Upper lobe of right lung (tissue), 1 donor: ENCODE measurements at places on chromosomes 5 and 9. TPM values are rescaled to one million over a fixed set of nuclear protein-coding genes. Genes with fewer than 3 reads are reported as not detected.

DNA sequence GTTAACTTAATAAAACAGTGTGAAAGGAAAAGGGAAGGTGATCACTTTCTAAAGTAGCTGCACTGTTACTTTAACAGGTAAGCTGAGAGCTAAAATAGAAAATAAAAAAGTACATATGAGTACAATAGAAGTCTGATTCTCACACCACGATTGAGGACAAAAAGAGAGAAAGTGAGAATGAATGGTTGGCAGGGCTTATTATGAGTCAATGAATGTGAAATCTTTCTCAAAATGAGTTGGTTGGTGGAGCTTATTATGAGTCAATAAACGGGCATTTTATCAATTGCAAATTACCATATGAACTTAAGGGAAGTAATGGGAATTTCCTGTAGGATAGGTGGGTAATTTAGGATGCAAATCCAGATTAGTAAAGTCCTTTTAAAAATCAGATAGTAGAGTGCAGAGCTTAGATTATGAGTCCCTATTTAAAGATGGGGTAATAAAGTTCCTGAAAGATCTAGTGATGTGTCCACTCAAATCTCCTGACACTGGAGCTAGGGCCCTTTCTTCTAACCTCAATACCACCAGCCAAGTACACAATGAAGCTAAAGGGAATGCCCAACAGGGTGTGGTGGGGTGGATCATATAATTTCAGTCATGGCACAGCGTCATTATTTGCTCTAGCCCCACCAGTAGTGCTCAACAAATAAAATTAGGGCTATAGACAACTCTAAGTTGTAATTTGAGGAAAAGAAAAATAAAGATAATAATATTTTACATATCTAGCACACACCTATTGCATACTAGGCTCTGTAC, 21.1 kb upstream of the TLR4 start:
- no peaks in the 10 kb centered on the region for H3K27me3 ChIP-seq
- no peaks in the 10 kb centered on the region for H3K4me1 ChIP-seq
- H3K36me3 ChIP-seq, result no peaks in the 10 kb centered on the region
- H3K4me3 ChIP-seq, result no peak overlapping the region
- H3K27ac ChIP-seq, result no peak overlapping the region

DNA sequence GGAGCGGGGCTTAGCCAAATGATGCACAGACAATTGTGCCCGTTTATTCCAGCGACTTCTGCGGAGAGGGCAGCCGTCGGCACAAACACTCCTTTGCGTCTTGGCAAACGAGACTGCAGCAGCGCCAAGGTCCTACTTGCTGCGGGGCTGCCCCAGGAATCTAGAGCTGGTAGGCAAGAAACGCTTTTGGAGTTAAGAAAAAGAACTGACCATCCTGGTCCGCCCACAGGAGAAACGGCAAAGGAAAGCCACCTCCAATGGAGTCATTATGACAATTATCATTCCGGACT, 2.3 kb downstream of the RXFP3 start:
- no peak overlapping the region for H3K27ac ChIP-seq
- H3K4me3 ChIP-seq, result no peak overlapping the region
- DNase-seq, result no peak
- H3K36me3 ChIP-seq, result no peaks in the 10 kb centered on the region
- peaks cover 10% of the 10 kb centered on the region for H3K4me1 ChIP-seq

The C5orf52 gene
- not detected for total RNA-seq

- DNase-seq, result no peak
- H3K27me3 ChIP-seq, result no peaks in the 10 kb centered on the region
- H3K4me1 ChIP-seq, result no peaks in the 10 kb centered on the region
- no peak overlapping the region for H3K4me3 ChIP-seq
- H3K27ac ChIP-seq, result no peak overlapping the region
These were observed 29.9 kb upstream of the DMRTA1 start for GRCh38 chr9:22416692-22417060.

DNA sequence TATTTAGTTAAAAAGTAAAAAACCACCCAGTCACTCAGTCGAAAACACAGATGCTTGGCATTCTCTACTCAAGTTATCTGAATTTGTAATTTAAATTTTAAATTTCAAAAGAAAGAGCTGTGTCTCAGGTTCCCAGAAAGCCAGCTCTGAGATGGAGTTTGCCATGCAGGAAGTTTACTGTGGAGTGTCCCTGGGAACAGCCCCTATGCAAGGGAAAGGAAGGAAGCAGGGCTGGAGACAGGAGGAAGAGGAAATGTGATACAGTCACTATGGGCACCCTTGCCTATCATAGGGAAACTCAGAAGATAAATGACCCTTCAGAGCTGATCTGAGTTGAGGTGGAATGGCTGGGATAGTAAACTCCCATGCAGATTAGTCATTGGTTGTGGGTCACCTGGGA, 408.8 kb upstream of the ACTBL2 start:
- no peak overlapping the region for H3K4me3 ChIP-seq
- H3K27ac ChIP-seq, result no peak overlapping the region
- H3K36me3 ChIP-seq, result no peaks in the 10 kb centered on the region
- H3K4me1 ChIP-seq, result peaks cover 5% of the 10 kb centered on the region

The HNRNPK gene
- 353 TPM for total RNA-seq

The BAAT gene
- 1.0 TPM for total RNA-seq

GRCh38 chr5:56684159-56684558, 131.2 kb upstream of the MAP3K1 start:
- no peaks in the 10 kb centered on the region for H3K27me3 ChIP-seq
- no peak overlapping the region for H3K27ac ChIP-seq
- no peak overlapping the region for H3K4me3 ChIP-seq
- DNase-seq, result no peak

- H3K4me1 ChIP-seq, result no peaks in the 10 kb centered on the region
- no peaks in the 10 kb centered on the region for H3K27me3 ChIP-seq
- H3K27ac ChIP-seq, result no peak overlapping the region
- H3K4me3 ChIP-seq, result no peak overlapping the region
- DNase-seq, result no peak
These were observed 282.6 kb downstream of the SPATA31D1 start for GRCh38 chr9:82271106-82271561.

The SLC34A1 gene
- not detected for total RNA-seq

DNA sequence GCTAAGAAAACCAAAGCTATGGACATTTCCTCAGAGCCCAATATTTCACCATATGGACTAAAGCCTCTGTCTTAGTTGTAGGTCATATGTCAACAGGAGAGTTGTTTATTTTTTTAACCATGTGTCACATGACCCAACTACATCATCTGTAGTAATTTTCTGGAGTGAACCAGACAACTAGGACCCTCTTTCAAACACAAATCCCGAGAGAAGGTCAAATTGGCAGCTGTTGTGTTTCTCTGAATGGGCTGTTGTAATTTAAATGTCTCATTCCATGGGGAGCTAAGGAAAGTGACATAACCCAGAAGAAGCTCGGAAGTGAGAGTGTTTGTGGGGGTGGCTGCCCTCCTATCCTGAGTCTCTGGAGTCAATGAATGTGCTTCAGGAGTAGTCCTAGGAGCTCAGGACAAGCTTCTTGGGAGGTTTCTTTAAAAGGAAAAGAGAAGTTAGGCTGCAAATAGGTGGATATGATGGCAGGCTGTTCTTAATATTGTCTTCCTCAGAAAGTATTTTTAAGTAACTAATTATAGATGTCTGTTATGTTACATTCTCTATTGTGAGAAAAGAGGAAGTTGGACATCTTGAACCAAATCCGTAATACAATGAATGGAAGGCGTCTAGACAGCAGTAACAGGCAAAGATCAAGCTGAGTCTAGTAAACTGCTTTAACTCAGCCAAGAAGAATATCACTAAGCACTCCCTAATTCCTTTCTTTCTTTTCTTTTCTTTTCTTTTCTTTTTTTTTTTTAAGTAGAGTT, 50.1 kb downstream of the TMEM167A start:
- H3K36me3 ChIP-seq, result no peaks in the 10 kb centered on the region
- no peak overlapping the region for H3K4me3 ChIP-seq
- DNase-seq, result no peak
- no peaks in the 10 kb centered on the region for H3K4me1 ChIP-seq
- no peaks in the 10 kb centered on the region for H3K27me3 ChIP-seq
- no peak overlapping the region for H3K27ac ChIP-seq

The KCNV2 gene
- not detected for total RNA-seq

DNA sequence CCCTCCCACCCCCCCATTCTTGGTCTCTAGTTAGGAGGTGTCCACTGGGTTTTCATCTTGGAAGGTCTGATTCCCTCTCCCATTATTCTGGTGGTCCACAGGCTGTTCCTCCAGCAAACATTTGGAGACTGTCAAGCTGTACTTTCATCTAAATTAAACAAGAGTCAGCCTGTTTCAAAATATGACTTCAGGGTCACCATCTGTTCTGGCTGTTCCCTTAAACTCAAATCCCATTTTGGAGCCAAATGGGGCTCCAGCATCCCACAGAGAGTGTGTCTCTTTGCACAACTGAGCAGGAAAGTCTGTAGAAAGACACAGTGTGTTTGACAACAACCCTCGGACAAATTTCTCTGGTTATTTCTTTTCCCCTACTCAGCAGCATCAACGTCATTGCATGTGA, 20.5 kb downstream of the COL15A1 start:
- H3K4me3 ChIP-seq, result no peak overlapping the region
- H3K27ac ChIP-seq, result peak overlapping the region; percentile 11
- H3K36me3 ChIP-seq, result no peaks in the 10 kb centered on the region
- no peaks in the 10 kb centered on the region for H3K27me3 ChIP-seq
- DNase-seq, result no peak
- peaks cover 9% of the 10 kb centered on the region for H3K4me1 ChIP-seq

The MYMK gene
- not detected for total RNA-seq

GRCh38 chr9:129285382-129285781, 107.3 kb upstream of the IER5L start:
- no peak overlapping the region for H3K27ac ChIP-seq
- DNase-seq, result peak; percentile 10
- H3K4me3 ChIP-seq, result no peak overlapping the region
- no peaks in the 10 kb centered on the region for H3K27me3 ChIP-seq
- H3K4me1 ChIP-seq, result peaks cover 14% of the 10 kb centered on the region

DNA sequence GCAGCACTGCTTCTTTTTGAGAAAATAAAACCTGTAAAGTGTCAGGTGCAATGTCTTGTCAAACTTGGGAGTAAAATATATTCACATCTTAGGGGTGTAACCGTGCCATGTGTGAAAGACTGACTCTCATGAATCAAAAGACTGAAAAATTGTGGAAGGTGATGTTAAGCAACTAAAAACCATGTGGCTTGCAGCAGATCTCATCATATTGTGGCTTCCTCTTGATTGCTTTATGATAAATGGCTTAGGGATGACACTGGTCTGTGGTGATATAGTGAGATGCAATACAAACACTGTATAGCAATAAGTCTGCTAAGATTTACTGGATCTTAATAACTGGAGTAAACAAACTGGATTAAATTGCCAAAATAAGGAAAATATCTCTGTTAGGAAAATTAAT, 321.6 kb downstream of the EDIL3 start:
- no peaks in the 10 kb centered on the region for H3K27me3 ChIP-seq
- H3K4me3 ChIP-seq, result no peak overlapping the region
- no peak overlapping the region for H3K27ac ChIP-seq
- DNase-seq, result no peak

The GFPT2 gene
- 20.4 TPM for total RNA-seq

The ARHGEF39 gene
- total RNA-seq, result 0.38 TPM

DNA sequence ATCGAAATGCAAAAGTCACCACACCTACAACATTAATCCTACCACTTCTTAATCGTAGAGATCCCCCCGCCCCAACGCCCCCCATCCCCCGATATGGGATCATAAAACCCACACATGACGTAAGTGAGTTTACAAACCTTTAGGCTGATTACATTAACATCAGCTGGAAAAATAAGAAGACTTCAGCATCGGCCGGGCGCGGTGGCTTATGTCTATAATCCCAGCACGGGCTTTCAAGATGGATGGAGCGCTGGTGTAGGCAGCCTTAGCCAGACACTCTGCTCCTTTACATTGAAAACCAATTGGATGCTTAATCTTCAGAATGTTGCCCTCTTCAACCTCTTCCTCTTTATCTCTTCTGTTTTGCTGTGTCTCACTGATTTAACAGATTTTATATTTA, 1376.0 kb downstream of the MAT2B start:
- DNase-seq, result no peak
- H3K4me1 ChIP-seq, result no peaks in the 10 kb centered on the region
- H3K27me3 ChIP-seq, result no peaks in the 10 kb centered on the region
- H3K27ac ChIP-seq, result no peak overlapping the region

The MCCC2 gene
- 39.9 TPM for total RNA-seq

DNA sequence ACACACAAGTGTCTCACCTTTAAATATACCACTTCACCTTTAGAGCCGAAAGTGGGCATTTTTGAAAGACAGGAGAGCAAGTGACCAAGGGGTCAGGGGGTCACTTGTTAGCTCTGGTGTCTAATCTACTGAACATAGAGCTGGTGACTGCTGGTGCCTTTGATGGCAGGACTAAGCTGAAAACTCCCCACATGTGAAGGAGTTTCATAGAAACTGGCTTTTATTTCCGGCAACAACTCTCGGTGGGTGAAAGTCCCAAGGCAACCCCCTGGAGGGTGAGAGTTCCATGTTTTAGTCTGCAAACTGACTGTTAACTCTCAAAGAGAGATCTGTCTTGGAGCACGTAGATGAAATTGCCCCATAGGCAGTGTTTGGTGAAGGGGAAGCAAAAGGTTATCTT, 466.9 kb downstream of the DMRTA1 start:
- no peaks in the 10 kb centered on the region for H3K27me3 ChIP-seq
- H3K4me1 ChIP-seq, result no peaks in the 10 kb centered on the region

GRCh38 chr5:169037466-169037865, 263.5 kb downstream of the SLIT3 start:
- H3K4me1 ChIP-seq, result no peaks in the 10 kb centered on the region
- H3K36me3 ChIP-seq, result no peaks in the 10 kb centered on the region
- DNase-seq, result no peak
- H3K27ac ChIP-seq, result no peak overlapping the region
- H3K27me3 ChIP-seq, result no peaks in the 10 kb centered on the region

The ROPN1L gene
- 1.9 TPM for total RNA-seq

The ANKDD1B gene
- 3.7 TPM for total RNA-seq

DNA sequence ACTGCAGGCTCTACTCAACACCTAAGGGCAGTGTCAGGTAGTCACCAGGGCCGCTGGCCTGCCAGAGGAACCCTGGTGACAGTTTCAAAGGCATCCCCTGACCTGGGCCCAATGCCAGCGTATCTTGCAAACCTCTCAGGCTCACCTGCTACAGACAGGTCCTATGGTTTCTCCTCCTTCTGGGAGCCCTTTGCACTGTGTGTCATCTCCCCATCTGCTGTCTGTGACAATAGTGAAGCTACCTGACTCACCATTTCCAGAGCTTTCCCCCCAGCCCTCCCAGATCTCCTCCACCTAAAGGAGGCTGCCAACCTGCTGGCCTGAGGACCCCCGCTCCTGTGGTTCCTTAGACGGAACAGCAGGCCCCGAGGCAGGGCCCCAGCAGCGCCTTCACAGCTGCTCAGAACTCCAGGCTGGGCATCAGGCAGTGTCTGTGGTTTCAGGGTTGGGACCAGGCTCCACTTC, 203.1 kb downstream of the FSTL4 start:
- no peak for DNase-seq
- H3K36me3 ChIP-seq, result no peaks in the 10 kb centered on the region
- no peak overlapping the region for H3K27ac ChIP-seq
- no peaks in the 10 kb centered on the region for H3K4me1 ChIP-seq

DNA sequence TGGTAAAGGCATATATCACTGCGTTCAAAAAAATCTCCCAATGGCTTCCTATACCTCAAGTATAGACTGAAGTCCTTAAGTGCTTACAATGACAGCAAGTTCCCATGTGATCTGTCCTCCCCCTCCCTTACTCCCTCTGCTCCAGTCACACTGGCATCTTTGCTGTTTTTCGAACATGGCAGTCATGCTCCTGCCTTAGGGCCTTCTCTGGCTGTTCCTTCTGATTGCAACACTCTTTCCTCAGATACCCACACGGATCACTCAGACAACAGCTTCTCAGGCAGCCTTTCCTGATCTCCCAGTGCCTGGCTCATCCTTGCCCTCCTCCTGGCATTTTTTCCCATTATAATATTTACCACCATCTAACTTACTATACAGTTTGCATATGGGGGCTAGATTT, 232.8 kb downstream of the ARHGEF28 start:
- peaks cover 7% of the 10 kb centered on the region for H3K36me3 ChIP-seq
- peaks cover 7% of the 10 kb centered on the region for H3K4me1 ChIP-seq
- H3K27me3 ChIP-seq, result no peaks in the 10 kb centered on the region
- H3K27ac ChIP-seq, result no peak overlapping the region
- DNase-seq, result no peak
